ENCODE measurements at places on chromosomes 11 and 22.

DNA sequence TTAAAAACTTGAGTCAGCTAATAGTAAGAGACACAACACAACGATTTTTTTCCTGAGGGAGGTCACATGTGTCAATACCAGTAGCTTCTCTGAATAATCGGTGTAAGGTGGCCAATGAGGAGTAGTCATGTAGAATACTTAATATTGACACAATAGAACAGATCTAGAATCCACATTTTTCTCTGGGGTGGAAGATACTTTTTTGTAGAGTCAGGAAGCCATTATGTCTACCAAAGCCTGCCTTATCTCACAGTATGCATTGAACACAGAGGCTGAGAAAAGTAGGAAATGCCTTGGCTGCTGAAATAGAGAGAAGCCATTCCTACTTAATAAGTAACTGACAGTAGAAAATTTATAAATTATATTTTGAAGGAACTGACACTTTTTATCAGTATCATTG is 725.0 kb downstream of the METTL15 start:
- no peak for DNase-seq

DNA sequence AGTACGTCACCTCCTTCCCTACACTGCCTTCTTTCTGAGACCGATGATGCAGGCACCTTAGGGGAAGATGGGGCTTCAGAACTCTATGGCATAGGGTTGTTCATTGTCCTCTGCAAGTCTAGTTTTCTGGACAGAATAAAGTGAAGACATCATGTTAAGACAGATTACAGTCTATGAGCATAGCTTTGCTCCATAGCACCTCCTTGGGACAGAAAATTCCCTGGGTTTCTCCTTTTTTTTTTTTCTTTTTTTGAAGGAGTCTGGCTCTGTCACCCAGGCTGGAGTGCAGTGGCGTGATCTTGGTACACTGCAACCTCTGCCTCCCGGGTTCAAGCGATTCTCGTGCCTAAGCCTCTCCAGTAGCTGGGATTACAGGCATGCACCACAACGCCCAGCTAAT is 119.8 kb upstream of the CADM1 start:
- no peak for DNase-seq

- no peak for DNase-seq
These were observed 42.0 kb downstream of the RSF1 start for GRCh38 chr11:77778549-77778948.

GRCh38 chr22:45642986-45643385 is 28.6 kb upstream of the ATXN10 start:
- DNase-seq = no peak

DNA sequence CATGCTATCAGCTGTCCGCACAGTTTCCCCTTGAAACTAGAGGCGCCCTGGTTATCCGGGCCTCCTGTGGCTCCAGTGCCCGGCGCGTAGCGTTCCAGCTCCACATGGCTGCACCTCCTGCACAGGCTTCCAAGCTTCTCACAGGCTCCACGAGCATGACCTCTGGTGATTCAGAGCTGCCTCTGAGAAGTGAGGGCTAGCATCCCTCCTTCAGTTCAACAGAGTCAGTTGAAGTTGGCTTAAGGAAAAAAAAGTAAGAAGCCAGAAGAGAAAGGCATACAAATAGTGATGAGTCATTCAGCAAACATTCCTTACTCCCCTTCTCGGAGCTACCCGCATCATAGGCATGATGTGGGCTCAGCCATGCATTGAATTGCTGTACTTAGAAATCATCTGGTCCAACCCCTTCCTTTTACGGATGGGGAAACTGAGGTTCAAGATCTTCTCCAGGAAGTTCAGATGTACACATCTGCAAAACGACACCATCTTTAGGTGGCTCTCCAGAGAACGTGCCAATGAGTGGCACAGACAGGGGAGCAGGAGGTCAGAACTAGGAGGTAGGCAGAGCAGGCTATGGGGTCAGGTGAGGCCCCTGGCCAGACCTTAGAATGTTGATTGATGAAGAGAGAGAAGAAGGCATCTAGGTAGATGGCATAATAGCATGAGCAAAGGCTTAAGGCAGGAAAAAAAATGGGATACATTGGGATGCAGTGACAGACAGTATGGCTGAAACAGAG is 216.3 kb upstream of the TBCEL start:
- DNase-seq = no peak

- no peak for DNase-seq
These were observed 26.0 kb upstream of the HORMAD2 start for GRCh38 chr22:30054067-30054763.

DNA sequence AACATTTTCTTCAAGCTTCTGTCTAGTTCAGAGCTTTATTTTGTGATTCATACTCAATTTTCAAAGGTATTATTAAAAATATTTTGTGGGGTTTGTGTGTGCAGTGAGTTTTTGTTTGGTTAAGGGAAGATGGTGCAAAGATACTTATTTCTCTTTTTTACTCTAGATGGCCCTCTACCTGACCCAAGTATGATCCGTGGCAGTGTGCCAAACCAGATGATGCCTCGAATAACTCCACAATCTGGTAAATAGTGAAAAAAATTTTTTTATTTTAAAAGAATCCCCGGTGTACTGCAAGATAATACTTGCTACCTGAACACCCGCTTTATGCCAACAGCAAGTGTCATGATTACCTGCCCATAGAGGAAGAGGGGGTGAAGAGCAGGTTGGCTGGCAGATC is 54.2 kb downstream of the EP300 start:
- DNase-seq = no peak

DNA sequence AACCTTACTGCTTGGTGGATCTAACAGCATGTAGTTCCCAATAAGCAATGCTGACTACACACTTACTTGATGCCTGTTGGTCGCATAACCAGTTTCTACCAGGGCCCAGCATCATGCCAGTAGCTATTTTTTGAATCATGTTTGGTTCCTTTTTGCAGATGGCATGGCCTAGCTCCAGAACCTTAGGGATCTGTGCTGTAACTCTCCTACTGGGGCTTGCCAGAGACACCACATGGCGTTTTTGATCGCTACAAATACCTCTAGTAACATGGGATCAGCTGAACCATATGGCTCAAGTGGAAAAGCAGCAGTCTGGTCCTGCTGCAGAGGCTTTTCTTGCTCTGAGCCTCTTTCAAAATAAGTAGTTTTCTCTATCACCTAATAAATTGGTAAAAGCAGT is 654.6 kb upstream of the API5 start:
- DNase-seq = no peak
